ENCODE measurements at places on chromosomes 12 and 14.
A peak's percentile ranks its signal among the peaks of the same experiment; 100 is the strongest.

GRCh38 chr12:45498645-45499044 is 230.9 kb upstream of the ARID2 start:
- DNase-seq = no peak

DNA sequence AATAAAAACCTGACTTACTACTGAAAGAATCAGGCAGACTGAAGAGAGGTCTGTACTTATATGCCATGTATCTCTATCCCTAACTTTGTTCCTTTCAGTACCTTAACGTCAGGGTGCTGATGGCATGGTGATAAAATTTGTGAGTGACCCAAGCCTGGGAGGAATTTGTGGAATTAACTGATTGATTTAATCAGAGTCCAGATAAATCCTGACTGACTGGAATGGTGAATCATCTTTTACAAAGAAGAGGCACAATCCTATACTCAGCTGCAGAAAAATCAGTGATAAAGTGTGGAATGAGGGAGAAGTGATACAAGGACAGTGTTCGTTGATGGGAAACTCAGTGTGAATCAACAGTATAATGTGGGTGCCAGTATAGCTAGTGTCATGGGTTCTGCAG is 3.7 kb downstream of the TDG start:
- peak; percentile 23 for DNase-seq

- DNase-seq = no peak
These were observed 175.1 kb upstream of the SLC38A2 start for GRCh38 chr12:46547421-46548354.

DNA sequence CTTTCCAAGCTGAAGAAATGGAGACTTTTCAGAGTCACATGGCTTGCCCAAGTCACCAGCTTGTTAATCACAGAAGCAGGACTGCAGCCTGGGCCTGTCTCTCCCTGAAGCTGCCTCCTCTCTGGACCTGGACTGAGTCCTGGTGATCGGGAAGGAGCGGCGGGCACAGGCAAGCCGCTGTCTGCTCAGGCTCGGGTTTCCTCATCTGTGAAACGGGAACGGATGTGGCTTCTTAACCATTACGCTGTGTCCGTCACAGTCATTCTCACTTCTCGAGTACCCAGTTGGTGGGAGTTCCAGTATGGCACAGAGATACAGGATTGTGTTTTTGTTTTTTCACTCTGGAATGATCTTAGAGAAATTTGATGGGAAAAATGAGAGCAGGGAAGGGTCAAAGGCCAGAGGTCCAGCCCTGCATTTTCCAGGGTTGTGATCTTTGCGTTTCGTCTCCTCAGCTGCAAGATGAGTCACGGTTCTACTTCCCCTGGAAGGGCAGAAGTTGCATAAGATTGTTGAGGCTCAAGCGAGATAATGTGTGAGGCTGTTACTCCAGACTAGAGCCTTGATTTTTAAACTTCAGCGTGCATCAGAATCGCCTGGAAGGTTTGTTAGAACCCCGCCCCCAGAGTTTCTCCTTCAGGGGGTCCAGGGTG is 7.6 kb upstream of the LRTM2 start:
- DNase-seq = peak; percentile 32

DNA sequence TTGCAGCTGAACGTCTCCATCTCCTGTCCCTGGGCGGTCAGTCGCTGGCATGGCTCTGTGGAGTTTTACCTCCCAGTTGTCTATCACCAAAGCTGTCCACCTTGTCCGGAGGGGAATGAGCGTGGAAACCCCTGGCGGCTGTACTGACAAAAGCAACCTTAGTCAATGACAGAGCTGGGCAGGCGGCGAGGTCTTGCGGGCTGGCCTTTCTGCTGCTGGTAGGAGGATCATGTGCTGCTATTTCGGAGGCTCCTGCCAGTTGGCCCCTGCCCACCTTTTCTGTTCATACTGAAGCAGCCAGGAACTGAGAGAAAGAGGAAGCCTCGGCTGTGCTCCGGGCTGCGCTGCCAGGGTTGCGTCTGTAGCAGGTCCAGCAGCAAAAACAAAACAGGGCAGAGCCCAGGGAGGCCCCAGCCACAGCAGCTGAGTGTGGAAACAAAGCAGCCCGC is 57.7 kb downstream of the HMGA2 start:
- peak; percentile 96 for DNase-seq

DNA sequence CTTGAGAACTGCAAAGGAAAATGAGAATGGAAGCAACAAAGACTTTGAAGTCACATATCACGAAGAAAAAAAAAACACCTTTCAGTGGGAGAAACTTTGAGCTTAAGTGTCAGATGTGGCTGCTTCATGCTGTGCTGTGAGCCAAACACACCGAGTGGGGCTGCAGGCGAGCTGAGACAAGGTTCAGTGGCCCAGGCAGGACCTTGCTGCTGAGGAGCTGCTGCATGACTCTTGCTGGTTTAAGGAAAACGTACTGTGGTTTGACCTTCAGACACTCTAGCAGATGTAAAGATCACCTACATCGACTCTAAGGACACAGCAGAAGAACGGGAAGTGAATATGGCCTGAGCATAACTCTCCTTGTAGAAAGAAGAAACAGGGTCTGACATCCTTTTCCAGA is 118.1 kb upstream of the OR4E1 start:
- DNase-seq = no peak

DNA sequence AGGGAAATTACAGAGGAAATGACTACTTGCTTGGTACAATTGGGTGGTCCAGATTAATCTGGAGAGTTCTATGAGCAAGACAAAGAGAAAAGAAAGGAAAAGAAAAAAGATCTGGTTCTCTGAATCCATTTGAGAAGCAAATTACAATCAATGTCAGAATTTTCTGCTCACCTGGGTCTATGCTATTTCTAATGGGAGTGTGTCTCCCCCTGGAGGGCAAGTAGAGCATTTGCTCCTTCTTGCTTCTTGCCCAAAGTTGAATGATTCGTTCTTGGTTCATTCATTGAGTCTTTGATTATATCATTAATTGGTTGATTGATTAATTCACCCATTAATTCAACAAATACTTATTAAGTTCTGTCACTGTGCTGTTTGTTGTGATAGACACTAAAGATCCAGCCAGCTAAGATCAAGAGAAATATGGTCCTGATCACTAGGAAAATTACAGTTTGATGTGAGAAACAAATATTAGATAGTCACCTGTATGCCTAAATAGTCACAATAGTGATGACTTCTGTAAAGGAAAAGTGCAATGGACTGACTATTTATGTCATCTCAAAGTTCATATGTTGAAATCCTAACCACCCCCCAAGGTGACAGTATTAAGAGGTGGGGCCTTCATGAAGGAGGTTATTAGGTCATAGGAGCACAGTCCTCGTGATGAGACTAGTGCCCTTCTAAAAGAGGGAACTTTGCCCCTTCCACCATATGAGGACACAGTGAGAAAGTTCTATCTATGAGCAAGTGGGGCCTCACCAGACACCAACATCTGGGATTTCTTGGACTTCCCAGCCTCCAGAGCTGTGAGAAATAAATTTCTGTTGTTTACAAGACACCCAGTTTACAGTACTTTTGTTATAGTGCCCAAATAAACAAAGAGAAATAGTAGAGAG is 8.0 kb upstream of the ASB8 start:
- peak; percentile 81 for DNase-seq

GRCh38 chr14:59507752-59508103 is 23.4 kb downstream of the JKAMP start:
- no peak for DNase-seq

- peak; percentile 29 for DNase-seq
These were observed 16.0 kb upstream of the FBLN5 start for GRCh38 chr14:91963465-91963864.

DNA sequence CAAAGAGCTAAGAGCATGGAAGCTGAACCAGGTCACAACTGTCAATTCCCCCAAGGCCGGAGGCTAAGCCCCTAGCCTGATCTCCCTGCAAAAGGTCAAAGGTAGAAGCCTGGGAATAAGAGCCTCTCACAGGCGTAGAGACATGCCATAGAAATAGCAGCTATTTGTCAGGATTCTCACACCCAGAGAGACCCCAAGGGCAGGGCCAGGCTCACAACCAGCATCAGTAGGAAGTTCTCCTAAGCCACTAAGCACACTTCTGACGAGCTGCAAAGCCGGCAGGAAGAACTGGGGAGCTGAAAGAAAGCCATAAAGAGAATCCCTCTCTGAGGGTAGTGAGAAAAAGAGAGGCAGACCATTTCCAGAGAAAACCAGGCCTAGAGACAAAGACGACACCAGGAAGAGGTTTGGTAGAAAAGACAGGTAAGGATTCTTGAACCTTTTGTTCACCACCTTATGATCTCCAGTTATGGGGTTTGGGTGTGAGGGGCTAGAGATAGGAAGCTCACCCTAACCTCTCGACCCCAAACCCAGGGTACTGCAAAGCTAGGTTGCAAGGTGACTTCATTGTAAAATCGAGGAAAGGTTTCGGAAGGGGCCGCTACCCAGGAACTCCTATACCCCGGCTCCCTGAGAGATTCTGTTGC is 1.0 kb downstream of the SMARCC2 start:
- DNase-seq = no peak

Measured in fibroblast of the aortic adventitia (primary cell).